ENCODE measurements at places on chromosomes 4 and X.

GRCh38 chr4:42588909-42589308, 68.0 kb downstream of the ATP8A1 start:
- no peak for DNase-seq

DNA sequence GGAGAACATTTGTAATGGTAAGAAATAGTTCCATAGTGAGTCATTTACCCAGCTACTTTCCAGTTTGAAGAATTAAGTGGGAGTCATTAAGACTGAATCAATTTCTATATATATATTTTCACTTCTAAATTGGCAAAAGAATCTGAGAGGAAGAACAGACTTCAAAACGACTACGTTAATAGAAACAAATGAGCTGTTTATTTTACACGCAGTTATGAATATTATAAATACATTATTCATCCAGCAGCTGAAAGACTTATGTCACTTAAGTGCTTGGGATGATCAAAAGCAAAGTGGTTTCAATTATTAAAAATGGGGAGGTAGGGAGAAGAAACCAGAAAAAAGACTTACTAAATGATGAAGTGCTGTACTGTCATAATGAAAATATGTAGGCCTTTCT, 260.5 kb upstream of the DDX53 start:
- no peak for DNase-seq

DNA sequence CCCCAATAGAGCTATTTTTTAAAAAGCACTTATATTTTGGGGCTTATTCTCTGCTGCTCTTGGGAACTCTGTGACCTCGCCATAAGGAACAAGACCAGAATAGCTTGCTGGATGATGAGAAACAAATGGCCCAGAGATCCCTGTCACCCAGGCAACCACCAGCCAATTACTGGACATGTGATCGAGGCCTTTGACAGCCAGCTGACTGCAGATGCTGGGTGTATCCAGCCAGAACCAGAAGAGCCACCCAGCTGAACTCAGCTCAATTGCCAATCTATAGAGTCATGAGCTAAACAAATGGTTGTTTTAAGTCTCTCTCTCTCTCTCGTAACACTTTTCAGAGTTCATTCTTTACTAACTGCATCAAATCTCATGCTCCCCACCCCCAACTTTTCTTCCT, 24.4 kb upstream of the CITED1 start:
- DNase-seq, result no peak

DNA sequence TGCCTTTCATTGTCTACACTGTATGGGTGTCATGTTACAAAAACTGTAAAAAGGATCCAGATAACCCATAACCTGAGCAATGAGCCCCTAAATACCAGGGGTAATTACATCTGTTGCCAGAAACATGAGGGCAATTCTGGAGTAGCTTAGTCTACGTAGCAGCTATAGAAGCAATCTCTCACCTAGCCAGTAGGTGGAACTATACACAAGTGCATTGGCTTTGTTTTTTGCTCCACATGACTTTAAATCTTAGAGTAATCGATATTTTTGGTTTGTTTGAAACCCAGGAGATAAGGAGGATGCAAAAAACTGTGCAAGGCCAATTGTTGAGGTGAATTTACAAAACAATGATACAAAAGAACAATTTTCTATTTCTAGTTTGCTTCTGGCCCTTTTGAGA, 57.5 kb downstream of the GPR82 start:
- DNase-seq, result peak; percentile 14

- DNase-seq, result no peak
These were observed 62.9 kb downstream of the IQCM start for GRCh38 chr4:149752729-149753128.

GRCh38 chr4:3464911-3465697, 2.0 kb downstream of the DOK7 start:
- no peak for DNase-seq

DNA sequence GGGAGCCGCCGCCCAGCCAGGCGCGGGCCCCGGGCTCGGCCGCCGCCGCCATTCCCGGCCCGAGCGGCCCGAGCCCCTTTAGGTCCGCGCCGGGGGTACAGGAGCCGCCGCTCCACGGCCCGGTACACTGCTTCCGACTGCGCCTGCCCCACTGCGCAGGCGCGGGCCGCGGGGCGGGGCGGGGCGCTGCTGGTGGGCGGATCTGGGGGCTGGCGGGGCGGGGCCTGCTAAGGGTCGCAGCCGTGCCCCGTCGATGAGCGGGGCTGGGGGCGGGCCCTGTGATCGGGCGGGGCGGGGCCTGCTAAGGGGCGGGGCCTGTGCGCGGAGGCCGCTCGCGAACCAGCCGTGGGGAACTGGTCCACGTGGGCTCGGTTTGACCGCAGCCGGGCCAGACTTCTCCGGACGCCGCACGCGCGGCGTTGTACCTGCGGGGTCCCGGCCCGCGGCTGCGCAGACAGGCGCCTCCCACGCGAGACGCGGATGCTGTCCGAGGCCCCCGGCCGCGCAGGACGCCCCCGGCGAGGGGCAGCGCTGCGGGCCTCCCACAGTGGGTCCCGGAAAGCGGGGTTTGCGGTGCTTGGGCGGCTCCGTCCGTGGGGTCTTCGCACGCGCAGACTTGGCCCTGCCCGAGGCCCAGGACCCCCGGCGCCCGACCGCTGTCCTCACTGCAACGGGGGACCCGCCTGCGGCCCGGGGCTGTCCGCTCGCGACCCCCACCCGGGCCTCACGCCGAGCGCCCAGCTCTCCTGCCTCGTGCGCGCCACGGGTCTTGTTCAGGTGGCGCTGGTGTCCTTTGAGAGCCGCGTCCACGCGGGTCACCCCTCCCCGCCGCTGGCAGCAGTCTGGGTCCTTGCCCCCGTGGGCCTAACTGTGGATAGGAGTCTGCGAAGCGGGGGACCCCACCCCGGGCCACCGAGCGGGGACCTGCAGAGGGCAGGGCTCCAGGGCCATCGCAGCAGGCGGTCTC, at the start of gene DGKQ:
Gene DGKQ, minus strand, starts transcription at position 139 of the 967 bp plus-strand sequence. Its CDS starts 87 bp downstream, at position 52.
- peak; percentile 50 for DNase-seq

GRCh38 chrX:118508221-118508620, 12.6 kb downstream of the DOCK11 start:
- no peak for DNase-seq

DNA sequence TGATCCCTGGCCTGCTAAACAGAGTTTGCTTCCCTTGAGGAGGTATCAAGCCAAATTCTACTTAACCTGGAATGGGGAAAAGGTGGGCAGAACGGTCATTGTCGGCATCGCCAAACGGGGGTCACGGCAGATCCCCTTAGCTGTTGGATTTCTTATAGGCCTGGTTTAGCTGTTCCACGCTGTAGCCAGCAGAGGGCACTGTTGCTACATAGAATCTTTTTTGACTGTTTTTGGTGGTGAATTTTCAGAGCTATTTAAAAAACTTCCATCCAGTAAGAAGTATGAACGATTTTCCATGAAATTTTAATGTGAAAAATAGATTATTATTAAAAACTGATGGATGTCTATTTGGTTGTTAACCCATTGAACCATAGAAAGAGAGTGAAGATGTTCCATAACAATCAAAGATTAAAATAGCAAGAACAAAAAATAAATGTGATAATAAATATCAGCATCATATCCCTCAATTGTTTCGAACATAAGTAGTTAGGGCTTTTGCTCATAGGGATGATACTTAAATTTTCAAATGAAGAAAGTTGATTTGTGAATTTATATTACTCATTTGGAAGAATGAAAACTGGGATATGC, 56.6 kb downstream of the LINC00632 start:
- DNase-seq, result peak; percentile 2

GRCh38 chrX:72498782-72499181, 73.9 kb downstream of the HDAC8 start:
- no peak for DNase-seq

DNA sequence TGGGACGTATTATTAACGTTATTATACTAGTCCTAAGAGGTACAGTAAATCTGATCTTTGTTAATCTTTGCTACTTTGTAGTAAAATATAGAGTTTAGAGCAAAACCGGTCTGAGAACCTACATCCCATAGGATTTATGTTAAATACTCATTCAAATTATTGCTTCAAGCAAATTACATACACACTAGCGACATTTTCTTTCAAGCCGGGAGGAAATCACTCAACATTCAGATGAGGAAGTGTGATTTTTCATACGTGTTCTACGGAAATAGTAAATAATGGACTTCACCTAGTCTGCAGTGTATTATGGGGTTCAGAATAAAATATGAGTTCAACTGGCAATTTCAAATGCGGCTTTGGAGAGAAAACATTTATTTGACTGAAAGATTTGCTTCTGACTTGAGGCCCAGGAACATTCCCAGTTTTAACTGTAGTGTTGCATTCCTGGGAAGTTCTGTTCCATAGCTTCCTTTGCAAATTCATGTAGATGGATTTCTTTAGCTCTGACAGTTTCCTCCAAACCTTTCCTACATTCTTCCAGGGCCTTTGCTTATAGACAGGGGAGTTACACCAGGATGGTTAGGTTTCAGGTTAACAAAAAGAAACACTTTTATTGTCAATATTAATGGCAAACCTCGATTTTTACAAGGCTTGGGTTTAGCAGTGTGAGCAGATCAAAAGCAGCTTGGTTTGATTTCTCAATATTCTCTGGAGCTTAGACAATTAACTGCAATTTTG, 5.3 kb upstream of the HAND2 start:
- no peak for DNase-seq

DNA sequence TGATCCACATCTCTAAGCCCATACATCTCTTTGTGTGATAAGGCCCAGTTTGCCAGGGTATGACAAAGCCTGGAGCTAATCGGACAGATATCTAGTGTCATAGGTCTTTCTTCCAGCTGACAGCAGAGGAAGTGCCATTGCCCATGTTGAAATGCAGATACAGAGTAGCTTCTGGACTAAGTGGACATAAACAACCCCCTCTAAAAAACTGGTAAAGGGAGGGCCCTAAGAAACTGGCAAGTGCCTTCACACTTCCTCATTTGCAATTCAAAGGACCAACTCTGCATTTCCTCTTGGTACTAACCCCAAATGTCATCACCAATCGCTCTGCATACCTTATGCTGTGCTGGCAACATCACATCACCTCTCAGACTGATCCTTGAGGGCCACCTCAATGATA, 20.8 kb downstream of the ARHGEF6 start:
- no peak for DNase-seq

GRCh38 chr4:111519683-111520082, 625.6 kb upstream of the FAM241A start:
- DNase-seq, result no peak

DNA sequence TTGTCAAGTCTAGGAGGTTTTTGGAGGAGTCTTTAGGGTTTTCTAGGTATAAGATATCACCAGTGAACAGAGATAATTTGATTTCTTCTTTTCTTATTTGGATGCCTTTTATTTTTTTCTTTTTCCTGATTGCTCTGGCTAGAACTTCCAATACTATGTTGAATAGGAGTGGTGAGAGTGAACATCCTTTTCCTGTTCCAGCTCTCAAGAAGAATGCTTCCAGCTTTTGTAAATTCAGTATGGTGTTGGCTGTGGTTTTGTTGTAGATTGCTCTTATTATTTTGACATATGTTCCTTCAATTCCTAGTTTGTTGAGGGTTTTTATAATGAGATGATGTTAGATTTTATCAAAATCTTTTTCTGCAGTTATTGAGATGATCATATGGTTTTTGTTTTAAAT, 165.6 kb upstream of the WDFY3 start:
- DNase-seq, result no peak

DNA sequence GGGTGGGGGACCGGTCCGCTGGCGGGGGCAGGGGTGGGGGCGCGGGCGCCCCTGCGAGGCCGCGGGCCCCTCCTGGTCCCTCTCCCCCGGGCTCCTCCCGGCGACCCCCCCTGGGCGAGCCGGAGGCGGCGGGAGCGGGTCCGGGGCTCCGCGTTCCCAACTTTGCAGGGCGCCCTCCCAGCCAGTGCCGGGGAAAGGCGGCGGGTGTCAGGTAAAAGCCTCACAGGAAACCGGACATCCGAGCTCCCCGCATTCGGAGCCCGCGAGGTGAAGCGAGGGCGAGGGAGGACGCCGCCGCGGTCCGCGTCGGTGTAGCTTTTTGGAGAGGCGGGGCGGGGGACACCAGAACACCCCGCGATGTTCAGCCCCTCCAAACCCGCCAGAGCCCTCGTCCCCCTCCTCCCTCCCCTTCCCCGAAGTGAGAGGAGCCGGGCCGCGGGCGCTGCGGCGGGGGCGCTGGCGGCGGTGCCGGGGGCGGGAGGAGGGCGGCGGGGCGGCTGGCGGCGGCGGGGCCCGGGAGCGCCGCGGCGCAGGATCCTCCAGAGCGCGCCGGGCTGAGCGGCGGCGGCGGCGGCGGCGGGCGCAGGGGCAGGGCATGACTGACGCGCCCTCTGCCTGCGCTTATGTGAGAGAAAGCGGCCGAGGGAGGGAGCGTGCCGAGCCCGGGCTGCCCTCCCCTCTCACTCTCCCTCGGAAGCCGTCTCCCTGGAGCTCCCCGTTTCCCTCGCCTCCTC, at the start of gene VEGFC:
Gene VEGFC, minus strand, starts transcription at position 597 of the 734 bp plus-strand sequence. CDS start 611 bp downstream, outside the sequence.
- no peak for DNase-seq

GRCh38 chr4:168854350-168854921, 155.6 kb downstream of the CBR4 start:
- no peak for DNase-seq

- DNase-seq, result no peak
These were observed 6.3 kb upstream of the USP53 start for GRCh38 chr4:119206178-119206577.

- DNase-seq, result no peak
These were observed 470.0 kb upstream of the INTU start for GRCh38 chr4:127162741-127163140.

DNA sequence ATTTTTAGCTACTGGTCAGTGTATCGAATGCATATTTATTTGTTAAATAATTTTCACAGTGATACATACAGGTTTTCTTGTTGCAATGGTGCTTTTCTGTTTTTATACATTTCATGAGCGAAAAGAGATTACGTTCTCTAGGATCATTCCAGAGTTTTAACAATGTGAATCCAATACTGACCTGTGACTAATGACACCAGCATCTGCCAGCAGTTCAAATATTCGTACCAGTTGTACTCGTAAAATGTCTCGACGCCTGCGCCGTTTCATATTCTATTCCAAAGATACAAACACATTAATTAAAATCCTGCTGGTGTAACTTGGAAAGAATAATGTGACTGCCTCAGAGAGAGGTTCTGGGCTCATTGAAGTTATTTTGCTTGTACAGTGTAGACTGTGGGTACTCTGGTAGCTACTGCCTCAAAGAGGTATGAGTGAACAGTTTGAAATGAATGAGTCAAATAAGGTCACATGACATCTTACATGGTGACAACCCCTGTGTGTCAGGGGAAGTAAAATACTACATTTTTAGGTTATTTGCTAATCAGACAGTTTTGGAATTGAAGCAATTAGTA, 80.7 kb downstream of the ZAR1 start:
- DNase-seq, result no peak

GRCh38 chr4:138915756-138916155, 99.8 kb upstream of the NOCT start:
- no peak for DNase-seq

DNA sequence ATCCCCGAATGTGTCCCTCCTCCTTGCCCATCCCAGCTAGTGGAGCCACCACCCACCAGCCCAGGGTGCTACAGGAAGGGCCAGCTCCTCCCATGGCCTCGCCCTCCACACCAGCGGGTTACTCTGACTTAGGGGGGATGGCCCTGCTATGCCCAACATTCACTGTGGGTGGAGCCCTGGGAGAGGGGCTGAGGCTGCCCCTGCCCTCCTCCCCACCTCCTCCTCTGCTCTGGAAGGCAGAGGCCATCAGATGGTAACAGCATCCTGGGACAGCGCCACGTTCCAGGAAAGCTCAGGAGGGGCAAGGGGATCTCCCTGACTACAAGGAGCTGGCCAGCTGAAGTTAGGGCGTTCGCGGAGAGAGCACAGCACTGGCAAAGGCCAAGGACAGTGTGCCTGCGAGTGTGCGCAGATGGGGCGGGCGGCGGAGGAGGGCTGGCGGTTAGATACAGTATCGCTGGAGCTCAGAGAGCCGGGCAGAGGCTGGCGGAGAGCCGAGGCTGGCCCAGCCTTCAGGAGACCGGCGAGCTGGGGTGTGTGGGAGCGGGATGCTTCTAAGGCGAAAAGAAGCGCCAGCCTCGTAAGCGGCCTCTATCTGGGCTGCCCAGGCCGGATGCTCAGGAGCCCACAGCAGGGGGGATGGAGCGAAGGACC, 1.5 kb downstream of the JAKMIP1 start:
- no peak for DNase-seq
